ENCODE measurements at places on chromosomes 16 and 17. TPM values are rescaled to one million over a fixed set of nuclear protein-coding genes. Genes with fewer than 3 reads are reported as not detected.

DNA sequence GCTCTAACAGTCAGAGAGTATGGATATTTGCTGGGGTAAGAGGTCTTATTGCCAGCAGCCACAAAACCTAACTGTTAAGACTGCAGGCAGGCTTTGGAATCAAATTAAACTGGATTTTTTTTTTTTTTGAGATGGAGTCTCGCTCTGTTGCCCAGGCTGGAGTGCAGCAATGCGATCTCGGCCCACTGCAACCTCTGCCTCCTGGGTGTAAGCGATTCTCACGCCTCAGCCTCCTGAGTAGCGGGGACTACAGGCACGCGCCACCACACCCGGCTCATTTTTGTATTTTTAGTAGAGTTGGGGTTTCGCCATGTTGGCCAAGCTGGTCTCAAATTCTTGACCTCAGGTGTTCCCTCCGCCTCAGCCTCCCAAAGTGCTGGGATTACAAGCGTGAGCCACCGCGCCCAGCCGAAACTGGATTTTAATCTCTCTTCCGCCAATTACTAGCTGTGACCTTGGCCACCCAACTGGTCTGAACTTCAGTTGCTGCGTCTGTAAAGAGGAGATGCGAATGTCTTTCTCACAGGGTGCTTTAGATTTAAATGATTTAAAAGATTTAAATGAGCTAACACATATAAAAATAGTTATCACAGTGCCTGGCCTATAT lies 842 bp downstream of the MRPL10 start:
- no peak for DNase-seq

DNA sequence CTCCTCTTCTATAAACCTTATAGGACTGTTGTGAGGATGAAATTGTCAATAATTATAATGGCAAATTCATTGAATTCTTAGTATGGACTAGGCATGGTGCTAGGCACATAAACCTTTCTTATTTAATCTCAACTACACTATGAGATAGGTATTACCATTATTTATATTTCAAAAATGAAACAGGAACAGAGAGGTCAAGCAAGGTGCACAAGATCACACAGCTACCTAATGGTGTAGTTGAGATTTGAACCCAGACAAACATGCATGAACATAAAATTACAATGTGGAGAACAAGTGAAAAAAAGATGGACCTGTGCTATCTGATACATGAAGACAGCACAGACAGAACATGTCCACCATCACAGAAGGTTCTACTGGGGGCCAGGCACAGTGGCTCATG lies 156.7 kb downstream of the AXIN2 start:
- DNase-seq, result no peak

DNA sequence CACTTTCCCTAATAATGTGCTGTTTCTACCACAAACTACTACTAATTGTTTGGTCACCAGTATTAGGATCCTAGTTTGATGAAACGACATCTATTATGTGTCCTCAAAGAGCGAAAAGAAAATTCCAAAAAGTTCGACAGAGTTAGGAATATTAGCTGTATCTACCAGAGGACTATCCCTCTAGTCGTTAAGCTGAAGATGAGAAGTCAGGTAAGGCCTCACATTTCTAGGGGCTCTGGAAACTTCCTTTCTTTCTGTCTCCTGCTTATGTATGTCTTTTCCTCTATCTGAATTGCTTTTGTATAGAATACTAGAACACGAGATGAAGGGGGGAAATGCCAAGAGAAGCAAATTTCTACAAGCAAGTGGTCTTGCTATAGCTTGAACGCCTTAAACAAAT lies 1.6 kb downstream of the GLG1 start:
- no peak for DNase-seq

DNA sequence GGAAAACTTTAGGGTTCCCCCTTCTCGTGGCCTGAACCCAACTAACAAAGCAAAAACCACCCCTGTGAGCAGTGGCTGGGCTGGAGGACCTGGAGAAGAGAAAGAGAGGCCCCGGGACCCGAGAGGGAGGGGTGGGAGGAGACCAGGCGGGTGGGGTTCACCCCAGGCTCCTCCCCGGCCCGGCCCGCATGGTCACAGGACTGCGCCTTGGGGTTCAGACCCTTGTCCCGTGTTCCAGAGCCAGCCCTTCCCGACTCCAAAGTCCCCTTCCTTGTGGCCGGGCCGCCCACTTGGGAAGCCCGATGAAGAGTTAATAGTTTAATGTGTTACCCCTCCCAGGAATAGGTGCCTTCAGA lies 852 bp downstream of the MARVELD3 start:
- no peak for DNase-seq

DNA sequence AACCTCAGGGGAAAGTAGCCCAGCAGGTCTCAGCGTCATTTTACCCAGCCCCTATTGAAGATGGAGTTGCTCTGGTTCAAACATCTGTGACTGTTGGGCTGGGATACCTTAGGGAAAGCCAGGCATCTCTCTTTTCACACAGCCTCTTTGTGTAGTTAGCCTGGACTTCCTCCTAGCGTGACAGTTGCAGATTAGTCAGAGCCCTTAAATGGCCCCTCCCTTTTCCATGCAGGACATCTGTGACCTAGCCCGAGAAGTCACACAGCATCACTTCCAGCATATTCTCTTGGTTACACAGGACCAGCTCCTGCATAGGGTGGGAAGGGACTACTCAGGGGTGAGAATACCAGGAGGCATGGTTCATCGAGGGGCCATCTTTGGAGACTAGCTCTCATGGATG lies 375.0 kb upstream of the RBFOX1 start:
- no peak for DNase-seq

GRCh38 chr16:83842291-83842690 lies 34.5 kb downstream of the HSBP1 start:
- DNase-seq, result no peak

ABCC11 gene
- 0.11 TPM for total RNA-seq

TGFB1I1 gene
- 76.2 TPM for total RNA-seq
